Fibroblast of lung (primary cell): ENCODE measurements at places on chromosomes 2 and 18.
A peak's percentile ranks its signal among the peaks of the same experiment; 100 is the strongest.

- H3K4me1 ChIP-seq: no peaks in the 10 kb centered on the region
- no peak for DNase-seq
- H3K27ac ChIP-seq: no peak overlapping the region
- H3K27me3 ChIP-seq: no peaks in the 10 kb centered on the region
- no peak overlapping the region for H3K4me3 ChIP-seq
Measured at GRCh38 chr2:11930211-11930761, 183.9 kb downstream of the LPIN1 start.

- H3K4me3 ChIP-seq: no peak overlapping the region
- DNase-seq: no peak
- no peaks in the 10 kb centered on the region for H3K36me3 ChIP-seq
- no peaks in the 10 kb centered on the region for H3K4me1 ChIP-seq
- no peaks in the 10 kb centered on the region for H3K27me3 ChIP-seq
Measured at GRCh38 chr2:222057347-222058073, 241.3 kb downstream of the PAX3 start.

DNA sequence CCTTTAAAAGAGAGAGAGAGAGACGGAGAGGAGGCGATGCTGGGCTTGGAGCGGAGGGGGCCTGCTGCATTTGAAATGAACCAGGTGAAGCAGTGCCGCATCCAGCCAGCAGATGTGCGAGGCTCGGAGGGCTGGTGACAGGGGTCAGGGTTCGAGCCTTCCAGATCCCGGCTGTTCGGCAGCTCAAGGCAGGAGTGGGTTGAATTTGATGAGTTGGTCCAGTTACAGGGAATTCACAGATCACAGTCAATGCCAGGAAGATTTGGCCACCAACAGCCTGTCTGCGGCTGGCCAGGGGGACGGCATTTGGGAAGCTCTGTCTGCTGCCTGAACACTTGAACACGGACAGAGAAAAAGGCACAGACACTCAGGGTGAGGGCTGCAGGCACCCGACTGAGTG, 48.6 kb downstream of the PTGR3 start:
- H3K4me3 ChIP-seq: peak overlapping the region; percentile 8
- no peaks in the 10 kb centered on the region for H3K27me3 ChIP-seq
- peak; percentile 7 for DNase-seq

- no peaks in the 10 kb centered on the region for H3K36me3 ChIP-seq
- H3K4me1 ChIP-seq: no peaks in the 10 kb centered on the region
- no peak overlapping the region for H3K4me3 ChIP-seq
- H3K27me3 ChIP-seq: peaks cover 3% of the 10 kb centered on the region
- DNase-seq: no peak
- no peak overlapping the region for H3K27ac ChIP-seq
Measured at GRCh38 chr2:121076498-121076820, 208.5 kb downstream of the TFCP2L1 start.
